ENCODE measurements at places on chromosomes 1 and 21.

DNA sequence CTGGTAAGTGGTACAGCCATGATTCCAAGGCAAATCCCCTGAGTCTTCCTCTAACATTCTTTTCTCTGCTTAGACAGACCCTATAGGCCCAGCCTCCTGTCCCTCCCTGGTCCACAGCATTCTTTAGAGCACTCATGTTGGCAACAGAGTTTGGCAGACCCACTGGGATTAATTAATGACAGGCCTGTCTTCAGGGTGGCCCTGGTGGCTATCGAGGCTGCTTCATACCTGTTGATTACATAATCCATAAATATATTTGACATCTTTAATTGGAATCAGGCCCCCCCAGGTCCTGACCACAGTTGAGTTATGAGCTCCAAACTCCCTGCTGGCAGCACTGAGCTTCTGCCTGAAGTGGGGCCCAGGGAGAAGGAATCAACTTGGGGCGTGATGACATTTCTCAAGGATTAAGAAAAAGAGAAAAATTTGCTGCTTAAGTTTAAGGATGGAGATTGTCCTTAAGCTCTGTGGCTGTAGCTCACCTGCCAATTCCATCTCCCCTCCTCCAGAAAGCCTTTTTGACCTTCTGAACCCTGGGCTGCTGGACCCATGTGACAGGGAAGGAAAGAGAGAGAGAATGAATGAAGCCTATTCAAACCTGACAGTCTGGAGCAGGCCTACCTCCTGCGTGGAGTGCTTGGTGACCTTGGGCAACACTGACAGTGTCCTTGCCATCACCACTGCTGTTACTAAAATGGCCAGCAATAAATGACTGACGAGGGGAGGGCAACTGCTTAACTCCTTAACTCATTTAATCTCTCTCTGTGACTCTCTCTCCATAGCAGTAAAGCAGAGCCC lies 156.6 kb downstream of the TRABD2B start:
- DNase-seq, result no peak

GRCh38 chr21:35637431-35637830 lies 422.9 kb downstream of the SETD4 start:
- DNase-seq, result no peak

DNA sequence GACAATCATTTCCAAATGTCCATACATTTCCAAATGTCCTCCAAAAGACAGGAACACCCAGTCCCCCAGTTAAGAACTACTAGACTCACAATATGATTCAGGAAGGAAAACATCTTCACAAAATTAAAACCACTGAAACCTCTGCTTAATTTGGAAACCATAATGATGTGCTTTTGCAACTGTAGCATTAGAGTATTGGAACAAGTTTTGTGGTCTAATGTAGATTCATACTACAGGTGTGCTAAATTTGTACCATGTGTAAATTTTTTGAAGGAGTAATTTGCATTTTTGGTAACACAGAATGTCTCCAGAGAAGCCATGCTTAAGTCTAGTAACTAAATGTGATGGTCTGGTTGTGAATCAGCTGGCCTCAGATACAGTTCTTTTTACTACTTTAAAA lies 129.6 kb downstream of the DPYD start:
- DNase-seq, result no peak

- DNase-seq, result no peak
Measured at GRCh38 chr1:92291372-92291999, 7.3 kb downstream of the GLMN start.

GRCh38 chr1:21950734-21951133 lies 13.6 kb upstream of the HSPG2 start:
- DNase-seq, result no peak

DNA sequence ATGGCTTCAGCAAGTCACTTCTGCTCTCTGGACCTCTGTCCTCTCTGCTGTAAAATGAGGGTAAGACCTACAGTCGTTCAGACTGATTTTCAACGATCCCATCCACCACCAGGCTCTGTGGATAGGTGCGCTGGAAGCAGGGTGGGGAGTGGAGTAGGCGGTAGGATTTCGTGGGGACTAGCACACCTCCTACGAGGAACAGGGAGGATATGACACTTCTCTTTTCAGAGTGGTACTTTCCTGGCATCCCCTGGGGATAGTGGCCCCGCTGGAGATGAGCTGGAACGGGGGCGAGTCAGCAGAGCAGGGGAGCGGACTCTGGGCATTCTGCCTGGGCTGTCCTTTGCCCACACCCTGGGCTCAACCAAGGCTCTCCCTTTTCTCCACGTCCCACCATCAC lies 17.7 kb downstream of the ETNK2 start:
- no peak for DNase-seq

- DNase-seq, result no peak
Measured at GRCh38 chr1:99731384-99731783, 35.1 kb downstream of the FRRS1 start.

DNA sequence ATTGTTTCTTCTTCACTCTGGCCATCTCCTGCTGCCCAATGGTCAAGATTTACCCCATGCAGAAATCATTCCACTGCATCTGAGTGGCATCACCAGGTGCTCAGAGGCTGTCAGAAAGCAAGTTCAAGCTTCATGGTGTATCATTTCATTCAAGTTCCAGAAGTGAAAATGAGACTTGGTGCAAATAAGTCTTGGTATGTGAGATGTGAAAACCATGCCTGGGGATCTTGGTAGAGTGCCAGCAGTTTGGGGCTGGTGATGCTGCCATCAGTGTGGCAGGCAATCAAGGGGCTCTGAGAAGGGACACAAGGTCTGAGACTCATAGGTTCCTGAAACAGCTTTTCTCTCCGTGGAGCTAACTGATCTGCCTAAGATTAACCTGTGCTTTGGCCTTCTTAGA lies 52.0 kb downstream of the CD2 start:
- no peak for DNase-seq

DNA sequence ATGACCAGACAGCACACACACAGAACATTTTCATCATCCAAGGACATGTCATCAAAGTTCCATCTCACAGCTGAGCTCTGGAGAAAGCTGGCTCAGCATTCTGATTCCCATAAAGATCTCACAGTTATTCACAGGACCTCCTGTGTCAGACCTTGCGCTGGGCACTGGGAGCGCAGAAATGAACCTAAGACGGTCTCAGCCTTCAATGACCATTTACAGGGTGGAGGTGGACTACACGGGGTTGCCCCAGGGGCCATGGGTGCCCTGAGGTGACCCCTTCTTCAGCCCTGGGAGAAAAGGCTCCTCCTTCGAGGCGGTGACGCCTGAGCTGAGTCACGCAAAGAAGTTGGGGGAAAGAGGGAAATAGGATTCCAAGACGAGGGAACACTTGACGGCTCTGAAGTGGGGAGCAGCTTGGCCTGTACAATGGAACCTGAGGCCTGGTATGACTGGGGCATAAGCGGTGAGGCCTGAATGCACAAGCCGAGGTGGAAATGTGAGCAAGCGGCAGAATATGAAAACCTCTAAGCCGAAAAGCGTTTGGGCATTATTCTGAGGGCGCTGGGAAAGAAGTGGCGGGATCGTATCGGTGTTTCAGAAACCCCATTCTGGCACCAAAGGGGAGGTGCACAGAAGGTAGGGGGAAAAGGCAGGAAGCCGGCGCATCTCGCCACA lies 797 bp downstream of the CC2D1B start:
- peak; percentile 26 for DNase-seq

DNA sequence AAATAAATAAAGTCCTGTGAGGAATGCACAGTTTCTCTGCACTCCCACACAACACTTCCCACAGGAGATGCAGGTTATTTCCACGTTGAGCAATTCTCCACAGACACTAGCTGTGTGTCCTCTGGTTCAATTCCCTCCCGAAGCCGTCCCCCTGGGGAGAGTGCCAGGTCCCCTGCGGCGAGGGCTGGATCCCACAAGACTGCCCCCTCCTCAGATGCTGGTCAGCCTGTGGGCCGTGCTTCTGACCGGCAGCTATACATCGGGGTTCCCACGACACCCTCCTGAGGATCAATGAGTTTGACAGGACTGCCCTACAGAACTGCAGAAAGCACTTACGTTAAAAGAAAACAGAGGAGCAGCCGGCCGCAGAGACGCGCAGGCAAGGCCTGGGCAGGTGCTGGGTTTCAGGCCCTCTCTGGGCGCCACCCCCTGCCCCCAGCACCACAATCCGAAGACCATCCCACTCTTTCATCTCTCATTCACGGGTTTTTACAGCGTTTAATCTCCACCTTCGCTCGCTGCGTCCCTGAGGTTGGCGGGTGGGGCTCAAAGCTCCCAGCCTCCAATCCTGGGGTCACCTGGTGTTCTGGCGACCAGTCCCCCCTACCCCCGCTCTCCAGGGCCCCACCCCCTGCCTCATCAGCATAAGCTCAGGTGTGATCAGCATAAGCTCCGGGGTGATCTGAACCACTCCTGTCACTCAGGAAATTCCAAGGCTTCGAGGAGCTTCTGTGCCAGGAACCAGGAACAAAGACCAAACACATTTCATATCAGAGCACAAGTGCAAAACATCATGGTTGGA lies 9.3 kb downstream of the SLC35E2B start:
- peak; percentile 56 for DNase-seq

- DNase-seq, result no peak
Measured at GRCh38 chr1:157725221-157725577, 24.6 kb upstream of the FCRL3 start.

GRCh38 chr1:59438058-59438560 lies 141.2 kb downstream of the FGGY start:
- DNase-seq, result no peak

- DNase-seq, result no peak
Measured at GRCh38 chr1:154881820-154882535, 11.9 kb upstream of the KCNN3 start.

- no peak for DNase-seq
Measured at GRCh38 chr1:210910020-210910575, 223.8 kb downstream of the KCNH1 start.

- no peak for DNase-seq
Measured at GRCh38 chr1:198968866-198969265, 330.0 kb downstream of the PTPRC start.

GRCh38 chr1:114771992-114772391 lies 8.5 kb downstream of the SIKE1 start:
- no peak for DNase-seq

- DNase-seq, result no peak
Measured at GRCh38 chr1:47593598-47594285, 155.9 kb downstream of the FOXD2 start.

GRCh38 chr1:19250629-19251304 lies 557 bp downstream of the EMC1 start:
- no peak for DNase-seq

- peak; percentile 60 for DNase-seq
Measured at GRCh38 chr1:43206600-43207228, 34.6 kb downstream of the CFAP57 start.

GRCh38 chr1:80468356-80468755 lies 1332.4 kb upstream of the ADGRL2 start:
- DNase-seq, result no peak

DNA sequence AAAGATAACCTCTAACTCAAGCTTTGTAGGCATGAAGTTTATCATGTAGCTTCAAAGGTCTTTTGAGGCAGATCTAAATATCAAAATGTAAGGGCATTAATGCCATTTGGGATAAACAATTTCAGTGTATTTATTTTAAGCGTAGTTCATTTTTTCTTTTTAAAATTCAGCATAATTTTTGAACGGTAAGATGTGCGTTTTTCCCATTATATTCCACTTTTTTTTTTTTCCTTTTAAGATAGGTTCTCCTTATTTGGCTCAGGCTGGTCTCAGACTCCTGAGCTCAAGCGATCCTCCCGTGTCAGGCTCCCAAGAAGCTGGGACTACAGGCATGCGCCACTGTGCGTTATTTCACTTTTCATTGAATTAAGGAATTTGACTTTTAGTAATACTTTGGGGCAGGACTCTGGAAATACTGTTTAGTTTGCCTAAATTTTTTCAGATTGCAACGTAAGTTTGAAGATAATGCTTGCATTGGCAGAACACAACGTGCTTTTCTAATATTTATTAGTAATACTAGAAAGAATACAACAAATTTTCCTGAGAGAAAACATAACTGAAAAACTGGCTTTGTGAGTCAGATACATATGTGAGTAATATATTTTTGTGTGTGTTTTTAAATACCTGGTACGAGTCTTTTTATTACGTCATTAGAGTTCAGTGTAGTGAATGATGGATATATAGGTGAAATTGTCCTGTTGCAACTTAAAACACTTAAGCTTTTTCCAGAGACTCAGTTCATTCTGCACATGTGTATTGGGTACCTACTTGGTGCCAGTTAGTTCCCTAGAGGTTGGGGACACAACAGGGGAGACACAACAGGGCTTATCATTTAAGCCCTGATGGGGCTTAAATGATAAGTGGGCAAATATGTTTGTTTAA lies 2.2 kb downstream of the RALGPS2 start:
- DNase-seq, result no peak

DNA sequence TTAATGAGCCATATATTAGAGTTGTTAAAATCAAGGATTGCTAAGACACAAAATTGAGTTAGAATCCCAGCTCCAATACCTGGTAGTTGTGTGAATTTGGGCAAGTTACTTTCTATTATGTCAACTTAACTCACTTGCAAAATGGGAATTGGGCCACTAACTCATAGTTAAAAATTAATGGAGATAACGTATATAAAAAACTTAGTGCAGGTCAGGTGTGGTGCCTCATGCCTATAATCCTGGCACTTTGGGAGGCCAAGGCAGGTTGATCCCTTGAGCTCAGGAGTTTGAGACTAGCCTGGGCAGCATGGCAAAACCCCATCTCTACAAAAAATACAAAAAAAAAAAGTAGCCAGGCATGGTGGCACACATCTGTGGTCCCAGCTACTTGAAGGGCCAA lies 57.5 kb downstream of the SRSF11 start:
- DNase-seq, result no peak

GRCh38 chr1:56965916-56966697 lies at the start of gene C8B:
C8B (minus strand) TSS chr1:56966015; CDS start chr1:56965948, 67 bp downstream.
- no peak for DNase-seq

DNA sequence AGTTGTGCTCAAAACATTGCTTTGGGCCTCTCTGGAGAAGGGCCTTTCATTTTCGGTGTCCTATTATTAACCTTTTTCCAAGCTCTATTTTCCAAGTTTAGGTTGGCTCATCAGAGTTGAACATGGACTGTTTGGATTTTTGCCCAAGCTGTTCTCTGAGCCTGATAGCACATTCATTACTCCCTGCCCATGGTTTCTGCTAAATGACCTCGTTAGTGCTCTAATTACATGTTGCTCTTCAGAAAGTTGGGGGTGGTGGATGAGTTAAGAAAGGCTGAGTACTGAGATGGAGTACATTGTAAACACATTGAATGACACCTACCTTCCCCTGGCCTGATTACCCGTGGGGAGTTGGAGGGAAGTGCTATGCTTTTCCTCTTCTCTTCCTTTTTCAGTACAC lies 38.9 kb downstream of the LMO4 start:
- no peak for DNase-seq

DNA sequence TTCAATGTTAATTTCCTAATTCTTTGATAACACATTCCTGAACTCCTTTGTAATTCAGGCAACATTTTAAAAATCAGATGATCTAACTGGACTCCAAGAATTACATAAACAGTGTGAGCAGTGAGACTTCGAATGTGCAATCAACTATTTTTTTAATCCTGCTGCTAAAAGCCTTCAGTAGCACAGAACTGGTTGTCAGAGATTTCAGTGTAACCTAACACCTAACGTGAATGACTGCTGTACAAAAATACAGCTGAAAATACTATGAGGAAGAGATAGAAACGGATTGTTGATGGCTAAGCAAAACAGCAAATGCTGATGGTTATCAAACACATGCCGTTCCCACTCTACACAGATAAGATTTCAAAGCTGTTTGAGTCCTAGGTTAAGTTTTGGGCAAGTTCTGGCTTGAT lies 46.1 kb downstream of the APP start:
- DNase-seq, result no peak

GRCh38 chr1:42736571-42737200 lies 3.4 kb downstream of the CLDN19 start:
- no peak for DNase-seq
